Endothelial cell of umbilical vein (primary cell): ENCODE measurements at places on chromosomes 5 and 9. TPM values are rescaled to one million over a fixed set of nuclear protein-coding genes. Genes with fewer than 3 reads are reported as not detected.

BTNL3 gene
- total RNA-seq = not detected in 2 replicates

ARHGEF37 gene
- 7.0 and 7.1 TPM in 2 replicates for total RNA-seq

SEMA5A gene
- total RNA-seq = 0.04 TPM in 1 of 2 replicates, not detected in the other

SOHLH1 gene
- total RNA-seq = not detected in 2 replicates

MACIR gene
- 9.3 and 9.6 TPM in 2 replicates for total RNA-seq

REEP2 gene
- 4.0 and 4.4 TPM in 2 replicates for total RNA-seq

CYLC2 gene
- not detected in 2 replicates for total RNA-seq

LCN1 gene
- total RNA-seq = not detected in 2 replicates

GRCh38 chr9:130896233-130897014 is at the start of gene QRFP:
TSS of gene QRFP (minus strand) at chr9:130896812. CDS start at chr9:130893838, 2,974 bp downstream.
- DNase-seq = no peak
- H3K36me3 ChIP-seq = peaks cover 2% of the 10 kb centered on the region
- no peak within 1 kb of the TSS for H3K27ac ChIP-seq

- no peaks in the 10 kb centered on the region for H3K27me3 ChIP-seq
- no peak overlapping the region for H3K27ac ChIP-seq
- no peaks in the 10 kb centered on the region for H3K36me3 ChIP-seq
- H3K4me3 ChIP-seq = no peak overlapping the region
- H3K4me1 ChIP-seq = peaks cover 11% of the 10 kb centered on the region
Measured at GRCh38 chr5:113384782-113385285, 50.0 kb downstream of the TSSK1B start.

DNA sequence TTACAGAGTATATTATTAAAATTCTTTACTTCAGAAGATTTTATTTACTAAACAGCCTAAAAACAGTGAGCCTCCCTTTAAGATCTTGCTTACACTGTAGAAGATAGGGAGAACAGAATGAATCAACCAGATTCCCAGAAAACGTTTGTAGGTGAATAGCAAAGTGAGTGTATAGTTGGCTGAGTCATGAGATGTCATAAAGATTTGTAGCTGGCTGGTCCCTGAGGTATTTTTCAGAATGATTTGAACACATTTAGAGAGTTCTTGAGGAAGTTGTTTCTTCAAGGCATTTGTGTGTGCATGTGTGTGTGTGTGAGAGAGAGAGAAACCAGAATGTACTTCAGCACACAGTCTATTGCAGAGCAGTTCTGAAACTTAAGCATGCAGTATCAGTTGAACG is 159.4 kb upstream of the PRR16 start:
- H3K4me3 ChIP-seq = no peak overlapping the region
- no peaks in the 10 kb centered on the region for H3K4me1 ChIP-seq
- H3K27me3 ChIP-seq = no peaks in the 10 kb centered on the region

DNA sequence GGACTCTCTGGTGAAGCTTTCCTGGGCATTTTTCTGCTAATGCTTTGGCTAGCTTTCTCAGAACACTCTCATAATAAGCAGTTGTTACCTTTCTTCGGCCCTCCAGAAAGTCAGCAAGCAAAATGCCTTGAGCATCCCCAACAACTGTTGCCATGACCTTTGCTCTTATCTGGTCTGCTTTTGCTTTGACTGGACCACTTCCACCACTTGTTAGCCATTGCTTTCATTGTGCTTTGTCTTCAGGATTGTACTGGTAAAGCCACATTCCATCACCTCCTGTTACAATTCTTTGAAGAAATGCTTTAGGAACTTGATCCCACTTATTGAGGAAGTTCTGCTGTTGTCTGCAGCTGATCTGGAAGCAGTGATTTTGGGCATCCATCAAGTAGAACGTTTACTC is 35.7 kb downstream of the RAD50 start:
- DNase-seq = no peak
- H3K4me3 ChIP-seq = no peak overlapping the region
- peaks cover 5% of the 10 kb centered on the region for H3K36me3 ChIP-seq

GRCh38 chr5:143176048-143176447 is 227.4 kb downstream of the NR3C1 start:
- H3K27ac ChIP-seq = no peak overlapping the region
- no peaks in the 10 kb centered on the region for H3K4me1 ChIP-seq
- no peak for DNase-seq

DNA sequence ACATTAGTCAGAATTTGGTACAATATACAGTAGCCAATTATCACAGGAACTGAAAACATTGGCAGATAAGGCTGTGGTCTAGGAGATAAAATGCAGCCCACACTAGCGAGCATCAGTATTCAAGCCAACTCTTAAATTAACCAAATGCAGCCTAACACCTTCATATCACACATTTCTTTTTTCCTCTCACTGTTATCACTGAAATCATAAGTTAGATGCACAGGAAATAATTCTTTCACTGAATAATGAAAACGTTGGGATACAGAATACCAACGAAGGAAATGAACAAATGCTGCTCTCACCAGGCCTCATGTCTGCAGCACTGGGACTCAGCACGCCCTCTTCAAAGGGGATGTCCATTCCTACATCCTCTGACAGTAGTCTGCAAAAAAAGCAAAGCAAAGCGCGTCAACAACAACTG is 109.1 kb upstream of the PCA3 start:
- peak; percentile 71 for DNase-seq
- H3K4me1 ChIP-seq = peaks cover 55% of the 10 kb centered on the region
- H3K4me3 ChIP-seq = peak overlapping the region; percentile 34
- H3K27ac ChIP-seq = peak overlapping the region; percentile 87
- no peaks in the 10 kb centered on the region for H3K27me3 ChIP-seq
- no peaks in the 10 kb centered on the region for H3K36me3 ChIP-seq

DNA sequence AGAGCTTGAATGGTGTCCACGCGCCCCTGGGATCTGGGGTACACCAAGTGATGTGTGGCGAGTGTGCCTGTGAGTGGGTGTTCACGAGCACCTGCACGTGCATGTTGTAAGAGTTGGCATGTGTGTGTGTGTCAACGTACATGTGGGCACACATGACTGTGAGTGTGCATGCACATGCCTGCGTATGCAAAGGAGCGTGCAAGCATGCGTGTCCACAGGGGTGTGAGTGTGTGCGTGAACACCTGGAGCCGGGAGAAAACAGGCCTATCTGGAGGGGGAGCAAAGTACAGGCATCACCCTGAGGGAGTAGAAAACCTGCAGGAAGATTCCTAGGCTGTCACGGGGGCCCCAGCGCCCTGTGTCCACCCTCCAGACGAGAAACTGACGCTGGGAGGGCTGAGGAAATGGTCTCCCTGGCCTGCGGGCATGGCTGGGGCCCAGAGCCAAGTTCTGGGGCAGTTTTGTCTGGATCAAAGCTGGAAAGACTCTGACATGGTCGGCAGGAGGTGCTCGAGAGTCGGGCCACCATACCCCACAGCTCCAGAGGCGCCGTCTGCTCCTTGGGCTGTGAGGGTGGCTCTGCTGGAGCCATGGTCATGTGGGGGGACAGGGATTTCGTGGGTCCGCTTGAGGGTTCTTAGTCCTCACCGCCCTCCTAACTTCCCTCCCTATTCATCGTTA is 31.8 kb downstream of the PTGES start:
- no peak overlapping the region for H3K27ac ChIP-seq
- no peaks in the 10 kb centered on the region for H3K27me3 ChIP-seq
- no peak overlapping the region for H3K4me3 ChIP-seq
- H3K4me1 ChIP-seq = no peaks in the 10 kb centered on the region
- DNase-seq = no peak

GRCh38 chr5:27830546-27830945 is 792.2 kb upstream of the CDH9 start:
- H3K27me3 ChIP-seq = no peaks in the 10 kb centered on the region
- no peaks in the 10 kb centered on the region for H3K4me1 ChIP-seq
- DNase-seq = no peak
- H3K36me3 ChIP-seq = no peaks in the 10 kb centered on the region
- H3K27ac ChIP-seq = no peak overlapping the region

DNA sequence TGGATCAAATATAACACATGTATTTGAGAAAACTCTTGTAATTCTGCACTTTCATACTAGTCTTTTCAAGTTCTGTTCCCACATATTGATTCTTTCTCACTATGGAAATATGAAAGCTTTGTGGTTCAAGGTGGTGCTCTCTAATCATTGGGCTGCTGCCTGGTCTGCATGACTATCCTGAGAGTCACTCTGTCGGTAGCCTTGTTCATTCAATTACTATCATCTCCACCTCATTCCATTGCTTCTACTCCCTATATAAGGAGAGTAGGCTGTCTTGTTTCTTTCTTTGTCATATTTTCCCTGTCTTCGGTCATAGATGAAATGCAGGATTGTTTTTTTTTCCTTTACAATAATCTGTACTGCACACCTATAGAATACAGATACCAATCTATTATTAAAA is 341.4 kb upstream of the ACTBL2 start:
- H3K36me3 ChIP-seq = no peaks in the 10 kb centered on the region
- H3K4me1 ChIP-seq = no peaks in the 10 kb centered on the region
- no peaks in the 10 kb centered on the region for H3K27me3 ChIP-seq
- H3K4me3 ChIP-seq = no peak overlapping the region

- H3K27me3 ChIP-seq = no peaks in the 10 kb centered on the region
- no peak overlapping the region for H3K27ac ChIP-seq
- H3K4me1 ChIP-seq = peaks cover 17% of the 10 kb centered on the region
- no peak overlapping the region for H3K4me3 ChIP-seq
- peaks cover 39% of the 10 kb centered on the region for H3K36me3 ChIP-seq
Measured at GRCh38 chr9:124857533-124858162, 4.1 kb downstream of the RPL35 start.

DNA sequence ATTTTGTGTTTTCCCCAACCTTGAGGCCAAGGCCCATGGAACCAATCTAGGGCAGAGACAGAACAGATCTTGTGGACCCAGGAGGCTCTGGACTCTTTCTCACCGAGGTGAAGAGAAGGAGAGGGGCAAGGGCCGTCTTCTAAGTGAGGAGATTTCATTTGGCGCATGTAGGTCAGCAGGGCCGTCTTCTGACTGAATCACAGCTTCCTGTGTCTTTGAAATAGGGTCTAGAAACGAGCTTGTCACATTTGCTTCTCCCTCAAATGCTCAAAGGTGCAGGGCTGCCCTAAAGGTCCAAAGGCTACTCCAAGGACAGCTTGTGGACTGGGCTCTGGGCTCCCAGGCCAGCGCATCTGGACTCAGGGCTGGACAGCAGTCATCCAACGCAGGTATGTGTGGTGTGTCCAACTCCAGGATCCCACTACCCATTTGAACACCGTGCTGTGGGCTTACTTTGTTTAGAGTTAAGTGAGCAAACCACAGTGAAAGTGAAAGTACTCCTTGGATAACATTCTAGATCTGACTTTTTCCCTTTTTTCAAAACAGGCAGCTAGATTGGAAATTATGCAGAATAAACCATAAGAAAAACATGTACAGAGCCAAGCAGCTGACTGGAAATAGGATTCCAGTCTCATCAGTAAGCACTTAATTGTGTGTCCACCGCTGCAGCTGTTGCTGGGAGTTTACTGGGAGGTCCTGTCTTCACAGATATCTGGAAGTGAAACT is 357.0 kb downstream of the GADD45G start:
- DNase-seq = no peak
- H3K27me3 ChIP-seq = no peaks in the 10 kb centered on the region
- H3K4me3 ChIP-seq = no peak overlapping the region
- H3K36me3 ChIP-seq = no peaks in the 10 kb centered on the region
- no peak overlapping the region for H3K27ac ChIP-seq

DNA sequence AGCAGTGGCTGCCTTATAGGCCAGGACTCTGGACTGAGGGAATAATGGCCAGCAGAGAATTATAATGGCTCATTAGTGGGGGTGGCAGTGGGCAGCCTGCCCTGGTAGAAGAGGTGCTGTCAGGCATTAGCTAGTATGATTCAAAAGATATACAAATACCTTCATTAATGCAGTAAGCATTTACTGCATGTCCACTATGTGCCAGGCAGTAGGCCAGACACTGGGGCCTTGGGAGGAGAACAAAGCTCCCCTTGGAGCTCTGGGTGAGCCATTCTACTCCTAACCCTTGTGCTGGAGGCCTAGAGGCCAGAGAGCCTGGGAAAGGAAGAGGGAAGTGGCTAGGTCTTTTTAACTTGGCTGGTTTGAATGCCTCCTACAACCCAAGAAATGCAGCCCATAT is 2.0 kb upstream of the GARNL3 start:
- no peak overlapping the region for H3K4me3 ChIP-seq
- H3K36me3 ChIP-seq = no peaks in the 10 kb centered on the region
- H3K27ac ChIP-seq = no peak overlapping the region
- DNase-seq = no peak
- H3K27me3 ChIP-seq = no peaks in the 10 kb centered on the region
- H3K4me1 ChIP-seq = no peaks in the 10 kb centered on the region

DNA sequence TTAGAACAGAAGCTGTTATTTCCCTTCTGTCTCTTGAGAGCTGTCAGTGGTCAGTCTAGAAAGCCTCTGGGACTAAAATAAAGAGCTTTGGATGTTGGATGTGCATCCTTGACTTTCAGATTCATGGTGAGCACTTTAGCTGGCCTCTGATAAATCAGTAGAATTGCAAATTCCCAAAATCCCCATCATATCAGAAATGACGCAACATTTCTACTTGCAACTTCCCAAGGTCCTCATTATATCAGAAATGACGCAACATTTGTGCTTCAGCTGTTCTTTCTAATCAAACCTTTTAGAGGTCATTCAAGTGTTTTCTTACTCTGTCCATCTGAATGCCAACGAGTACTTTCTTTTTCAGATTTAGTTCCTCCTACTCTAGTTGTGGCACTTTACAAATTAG is 167.3 kb upstream of the MOCS2 start:
- H3K27ac ChIP-seq = no peak overlapping the region
- no peaks in the 10 kb centered on the region for H3K4me1 ChIP-seq
- H3K36me3 ChIP-seq = no peaks in the 10 kb centered on the region

DNA sequence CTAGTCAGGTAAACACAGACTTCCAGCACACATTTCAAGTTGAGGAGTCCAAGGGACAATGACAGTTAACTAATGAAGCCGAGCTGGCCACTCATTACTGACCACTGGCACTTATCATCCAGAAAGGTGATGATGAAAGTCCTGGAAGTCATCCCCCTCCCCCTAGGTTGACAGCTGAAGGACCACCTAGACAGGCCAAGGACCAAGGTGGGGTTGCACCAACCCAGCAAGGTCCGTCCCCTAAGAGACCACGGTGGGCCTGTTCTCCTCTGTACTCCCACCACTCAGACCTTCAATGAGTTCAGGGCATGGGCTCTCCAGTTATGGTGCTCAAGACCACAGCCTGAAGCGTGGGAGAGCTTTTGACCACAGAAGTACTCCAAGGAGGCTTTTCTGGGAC is 13.2 kb downstream of the P4HA2 start:
- H3K27me3 ChIP-seq = no peaks in the 10 kb centered on the region
- H3K4me3 ChIP-seq = no peak overlapping the region
- peaks cover 5% of the 10 kb centered on the region for H3K4me1 ChIP-seq
- no peak overlapping the region for H3K27ac ChIP-seq
- peaks cover 14% of the 10 kb centered on the region for H3K36me3 ChIP-seq
- no peak for DNase-seq

DNA sequence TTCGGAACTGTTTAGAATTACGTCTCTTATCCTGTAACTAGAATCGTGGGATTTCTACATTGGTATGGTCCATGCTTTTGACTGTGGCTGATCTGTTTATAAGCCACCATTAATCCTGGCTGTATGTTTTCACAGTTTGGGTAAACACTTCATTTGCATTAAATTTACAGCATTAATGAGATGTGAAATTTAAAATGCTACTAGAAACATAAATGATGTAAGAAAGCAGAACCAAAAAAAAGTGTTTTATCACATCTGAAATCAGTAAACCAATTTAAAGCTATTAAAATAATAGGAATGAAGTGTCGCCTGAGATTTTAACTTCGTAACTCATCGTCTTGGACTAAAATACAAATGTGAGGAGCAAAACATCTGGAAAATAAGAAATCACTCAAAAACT is 201.7 kb downstream of the NFIB start:
- H3K36me3 ChIP-seq = peaks cover 53% of the 10 kb centered on the region
- no peak for DNase-seq
- peaks cover 18% of the 10 kb centered on the region for H3K4me1 ChIP-seq
- no peak overlapping the region for H3K4me3 ChIP-seq

GRCh38 chr5:162372256-162372655 is 304.7 kb downstream of the GABRG2 start:
- no peaks in the 10 kb centered on the region for H3K27me3 ChIP-seq
- H3K27ac ChIP-seq = no peak overlapping the region
- no peak for DNase-seq
